DMS79 (cell line): ENCODE measurements at places on chromosomes 11 and 22.

- no peak for DNase-seq
These were observed 63.4 kb downstream of the BMAL1 start for GRCh38 chr11:13341026-13341425.

DNA sequence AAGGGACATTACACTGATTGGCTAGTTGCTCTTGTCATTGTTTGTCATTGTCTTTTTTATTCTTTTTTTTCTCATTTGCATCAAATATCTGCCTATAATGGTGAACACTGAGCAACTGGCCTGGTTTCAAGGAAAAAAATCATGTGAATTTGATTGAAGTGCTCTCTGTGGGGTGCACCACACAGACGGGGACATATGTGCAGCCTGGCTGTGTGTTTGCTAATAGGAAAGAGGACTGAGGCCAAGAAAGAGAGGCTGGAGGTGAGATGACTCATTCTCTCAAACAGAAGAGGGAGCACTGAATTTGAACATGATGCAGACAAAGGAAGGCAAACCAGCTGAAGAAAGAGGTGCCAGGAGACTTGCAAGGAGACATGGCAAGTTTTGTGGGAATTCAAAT, 684.9 kb upstream of the CCDC90B start:
- no peak for DNase-seq

DNA sequence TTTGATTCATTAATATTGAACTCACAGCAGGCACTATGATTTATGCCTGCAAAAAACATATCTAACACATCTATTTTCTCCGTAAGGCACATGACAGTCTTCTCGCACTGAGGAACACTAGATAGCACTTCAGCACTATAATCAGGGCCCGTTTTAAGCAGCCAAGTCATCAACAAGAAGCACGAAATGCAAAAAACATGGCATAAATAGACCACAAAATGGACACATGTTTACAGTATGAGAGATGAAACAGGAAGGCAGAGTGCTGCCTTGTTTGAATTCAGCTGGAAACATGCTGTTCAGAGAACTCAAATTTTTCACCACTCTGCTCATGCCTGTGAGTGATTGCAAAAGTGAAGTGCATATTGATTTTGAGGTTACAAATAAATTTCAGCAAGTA, 205.8 kb upstream of the PDGFD start:
- DNase-seq: no peak

DNA sequence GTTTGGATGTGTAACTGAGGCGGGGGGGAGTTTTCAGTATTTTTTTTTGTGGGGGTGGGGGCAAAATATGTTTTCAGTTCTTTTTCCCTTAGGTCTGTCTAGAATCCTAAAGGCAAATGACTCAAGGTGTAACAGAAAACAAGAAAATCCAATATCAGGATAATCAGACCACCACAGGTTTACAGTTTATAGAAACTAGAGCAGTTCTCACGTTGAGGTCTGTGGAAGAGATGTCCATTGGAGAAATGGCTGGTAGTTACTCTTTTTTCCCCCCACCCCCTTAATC, 2.3 kb downstream of the MALAT1 start:
- no peak for DNase-seq

GRCh38 chr11:131248588-131248987, 121.8 kb upstream of the NTM start:
- no peak for DNase-seq

DNA sequence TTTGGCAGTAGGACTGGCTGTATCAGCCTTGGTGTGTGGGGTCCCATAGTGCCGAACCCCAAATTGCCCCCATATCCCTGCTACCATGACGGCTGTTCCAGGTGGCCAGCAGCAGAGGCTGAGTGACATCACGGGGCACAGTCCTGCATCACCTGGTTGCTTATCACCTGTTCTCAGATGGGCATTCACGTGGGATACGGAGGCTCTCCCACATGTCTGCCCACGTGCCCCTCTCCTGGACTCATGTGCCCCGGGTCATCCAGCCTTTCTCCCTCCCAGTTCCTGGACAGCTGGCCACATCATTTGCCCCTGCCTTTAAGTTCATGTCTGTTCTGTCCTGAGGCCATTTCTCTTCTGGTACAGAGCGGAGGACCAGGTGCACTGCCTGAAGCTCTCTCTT, 431.0 kb upstream of the B3GAT1 start:
- DNase-seq: no peak
